Uterus (tissue), 4 donors: ENCODE measurements at places on chromosomes 12 and 14. TPM values are rescaled to one million over a fixed set of nuclear protein-coding genes. Genes with fewer than 3 reads are reported as not detected.

Gene CCDC60
- total RNA-seq, result not detected

Gene ACRBP
- total RNA-seq, result 1.5 TPM

Gene DLGAP5
- total RNA-seq, result 0.29 TPM

Gene LIN7A
- total RNA-seq, result 10.2 TPM

Gene LHX5
- total RNA-seq, result not detected

Gene ZNF641
- total RNA-seq, result 48.1 TPM

Gene TCL1B
- total RNA-seq, result not detected

DNA sequence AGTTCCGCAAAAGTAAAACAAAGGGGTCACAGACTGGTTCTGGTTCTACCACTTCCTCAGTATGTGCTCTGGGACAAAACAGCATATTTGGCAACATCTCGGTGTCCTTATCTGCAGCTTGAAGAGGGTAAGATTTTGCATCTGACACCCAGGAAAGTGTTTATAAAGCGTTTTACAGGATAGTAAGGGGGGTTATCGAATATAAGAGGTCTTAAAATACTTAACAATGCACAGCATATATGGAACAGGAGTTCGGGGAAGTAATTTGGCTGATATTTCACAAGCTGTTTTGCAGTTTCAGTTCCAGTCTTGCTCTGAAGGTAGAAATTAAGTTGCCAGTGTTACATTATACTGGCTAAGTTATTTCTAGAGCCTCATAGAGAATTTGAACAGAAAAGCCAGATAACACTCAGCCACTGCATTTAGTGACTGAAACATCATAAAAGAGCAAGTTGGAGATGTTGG lies 904 bp upstream of the MAP4K5 start:
- no peaks in the 10 kb centered on the region for H3K36me3 ChIP-seq
- no peak for DNase-seq
- no peaks in the 10 kb centered on the region for H3K4me1 ChIP-seq
- H3K4me3 ChIP-seq, result no peak overlapping the region

- DNase-seq, result no peak
- H3K4me3 ChIP-seq, result no peak overlapping the region
- H3K36me3 ChIP-seq, result peaks cover 2% of the 10 kb centered on the region
- peak overlapping the region; percentile 75 for H3K27ac ChIP-seq
- H3K4me1 ChIP-seq, result peaks cover 8% of the 10 kb centered on the region
- no peaks in the 10 kb centered on the region for H3K27me3 ChIP-seq
These were observed 395.2 kb upstream of the DCN start for GRCh38 chr12:91577586-91578539.

DNA sequence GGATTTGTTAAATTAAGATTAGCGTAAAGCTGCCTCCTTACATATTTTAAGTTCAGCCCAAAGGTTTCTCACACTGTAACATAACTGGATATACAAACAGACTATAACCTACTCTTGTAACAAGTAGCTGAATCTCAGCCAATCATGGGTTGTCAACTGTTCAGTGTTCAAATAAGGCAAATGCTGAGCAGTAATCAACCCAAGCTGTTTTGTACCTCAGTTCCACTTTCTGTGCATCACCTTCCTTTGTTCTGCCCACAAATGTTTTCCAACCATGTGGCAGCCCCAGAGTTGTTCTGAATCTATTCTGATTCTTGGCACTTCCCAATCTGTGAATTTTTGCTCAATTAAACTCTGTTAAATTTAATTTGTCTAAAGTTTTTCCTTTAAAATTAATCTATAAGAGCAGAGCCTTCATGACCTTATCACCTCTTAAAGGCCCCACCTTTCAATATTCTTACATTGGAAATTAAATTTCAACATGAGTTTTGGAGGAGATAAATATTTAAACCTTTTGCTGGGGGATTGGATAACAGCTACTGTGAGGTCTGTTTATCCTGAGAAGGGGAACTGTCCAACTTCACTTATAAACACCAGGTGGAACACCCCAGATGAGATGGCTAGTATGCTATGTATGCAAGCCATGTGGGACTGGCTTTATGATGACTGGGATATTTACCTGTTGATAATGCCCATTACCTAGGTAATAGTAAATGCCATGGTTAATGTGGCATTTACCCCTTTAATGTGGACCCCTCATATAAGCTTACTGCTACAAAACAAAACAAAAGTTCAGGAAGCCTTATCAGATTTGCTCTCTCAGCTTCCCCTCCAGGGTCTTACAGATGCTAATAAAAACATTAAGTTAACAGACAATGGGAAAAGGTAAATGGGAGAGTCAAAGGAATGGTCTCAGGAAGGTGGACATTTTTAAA lies 42.2 kb upstream of the ARID2 start:
- H3K36me3 ChIP-seq, result no peaks in the 10 kb centered on the region
- H3K4me3 ChIP-seq, result no peak overlapping the region
- no peaks in the 10 kb centered on the region for H3K27me3 ChIP-seq

DNA sequence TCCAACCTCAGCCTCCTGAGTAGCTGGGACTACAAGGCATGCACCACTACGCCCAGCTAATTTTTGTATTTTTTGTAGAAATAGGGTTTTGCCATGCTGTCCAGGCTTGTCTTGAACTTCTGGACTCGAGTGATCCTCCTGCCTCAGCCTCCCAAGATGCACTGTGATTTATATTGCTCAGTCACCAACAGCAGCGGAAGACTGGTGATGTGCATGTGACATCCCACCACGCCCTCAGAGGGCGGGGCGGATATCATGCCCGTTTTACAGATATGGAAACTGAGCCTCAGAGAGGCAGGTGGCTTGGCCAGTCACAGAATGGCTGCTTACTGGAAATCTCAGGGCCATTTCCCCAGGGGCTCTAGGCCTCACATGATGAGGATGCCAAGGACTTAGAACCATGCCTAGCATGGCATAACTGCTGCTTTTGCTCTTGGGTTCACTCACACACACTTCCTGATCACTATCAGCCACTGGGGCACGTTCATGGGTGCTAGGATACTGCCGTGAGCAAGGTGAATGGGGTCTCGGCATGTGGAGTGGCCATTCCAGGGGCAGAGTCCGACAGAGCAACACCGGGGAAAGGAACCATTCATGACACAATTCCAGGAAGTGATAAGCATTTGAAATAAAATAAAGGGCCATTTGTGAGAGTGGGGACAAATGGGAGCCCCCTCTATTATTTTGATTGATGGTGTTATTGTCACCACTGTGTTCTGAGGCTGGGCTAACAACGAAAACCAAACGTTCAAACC lies 31.9 kb downstream of the RBM19 start:
- H3K4me1 ChIP-seq, result peaks cover 8% of the 10 kb centered on the region
- no peak for DNase-seq

GRCh38 chr12:64450057-64450640 lies 1.8 kb upstream of the TBK1 start:
- H3K4me1 ChIP-seq, result peaks cover 5% of the 10 kb centered on the region
- no peaks in the 10 kb centered on the region for H3K36me3 ChIP-seq
- DNase-seq, result no peak
- H3K27ac ChIP-seq, result no peak overlapping the region
- H3K27me3 ChIP-seq, result no peaks in the 10 kb centered on the region
- H3K4me3 ChIP-seq, result no peak overlapping the region

- no peaks in the 10 kb centered on the region for H3K36me3 ChIP-seq
- H3K4me1 ChIP-seq, result no peaks in the 10 kb centered on the region
- H3K27ac ChIP-seq, result no peak overlapping the region
- no peak for DNase-seq
- H3K27me3 ChIP-seq, result no peaks in the 10 kb centered on the region
- H3K4me3 ChIP-seq, result no peak overlapping the region
These were observed 374.1 kb downstream of the ADGRD1 start for GRCh38 chr12:131327521-131328488.

DNA sequence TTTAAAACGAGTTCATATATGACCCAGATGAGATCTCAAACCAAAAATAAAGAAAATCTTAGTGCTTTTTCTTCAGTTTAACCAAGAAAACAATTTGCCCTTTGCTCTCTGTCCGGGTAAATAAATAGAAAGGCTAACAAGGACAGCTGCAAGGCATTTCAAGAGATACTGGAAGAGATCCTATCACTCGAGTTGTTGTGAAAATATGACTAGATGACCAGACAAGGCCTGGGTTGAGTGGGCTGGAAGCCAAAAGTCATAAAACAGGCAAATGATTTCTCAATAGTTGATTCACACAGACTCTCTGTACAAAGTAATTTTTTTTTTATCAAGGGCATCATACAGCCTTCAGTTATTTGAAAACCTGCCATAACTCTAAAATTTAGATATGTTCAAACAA lies 55.9 kb upstream of the AVPR1A start:
- H3K4me1 ChIP-seq, result no peaks in the 10 kb centered on the region
- H3K27me3 ChIP-seq, result no peaks in the 10 kb centered on the region
- no peak overlapping the region for H3K4me3 ChIP-seq

GRCh38 chr12:50537538-50537919 lies 32.7 kb downstream of the DIP2B start:
- no peak overlapping the region for H3K27ac ChIP-seq
- no peaks in the 10 kb centered on the region for H3K27me3 ChIP-seq
- no peak for DNase-seq
- H3K36me3 ChIP-seq, result no peaks in the 10 kb centered on the region
